ENCODE measurements at places on chromosomes 4 and X.

GRCh38 chr4:133588306-133588705 is 439.2 kb downstream of the PCDH10 start:
- DNase-seq = no peak

- DNase-seq = no peak
Observed at GRCh38 chr4:4758681-4759080, 100.8 kb upstream of the MSX1 start.

DNA sequence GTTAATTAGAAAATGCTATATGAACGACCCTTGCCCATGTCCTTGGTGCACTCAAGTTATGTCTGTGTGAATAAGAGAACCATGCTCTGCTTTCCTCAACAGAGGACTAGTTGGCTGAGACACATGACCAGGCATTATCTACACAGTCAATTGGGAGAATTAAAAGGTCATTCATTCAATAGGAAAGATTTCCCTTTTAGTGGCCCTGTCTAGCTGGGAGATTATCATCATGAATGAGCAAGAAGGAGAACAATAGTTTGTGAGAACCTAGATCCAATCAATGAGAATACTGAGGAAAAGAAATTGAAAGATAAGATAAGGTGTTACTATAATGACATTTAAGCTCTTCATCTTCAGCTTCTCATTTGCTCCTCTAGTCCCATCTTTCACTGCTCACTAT is 1033.4 kb upstream of the LCORL start:
- DNase-seq = no peak

DNA sequence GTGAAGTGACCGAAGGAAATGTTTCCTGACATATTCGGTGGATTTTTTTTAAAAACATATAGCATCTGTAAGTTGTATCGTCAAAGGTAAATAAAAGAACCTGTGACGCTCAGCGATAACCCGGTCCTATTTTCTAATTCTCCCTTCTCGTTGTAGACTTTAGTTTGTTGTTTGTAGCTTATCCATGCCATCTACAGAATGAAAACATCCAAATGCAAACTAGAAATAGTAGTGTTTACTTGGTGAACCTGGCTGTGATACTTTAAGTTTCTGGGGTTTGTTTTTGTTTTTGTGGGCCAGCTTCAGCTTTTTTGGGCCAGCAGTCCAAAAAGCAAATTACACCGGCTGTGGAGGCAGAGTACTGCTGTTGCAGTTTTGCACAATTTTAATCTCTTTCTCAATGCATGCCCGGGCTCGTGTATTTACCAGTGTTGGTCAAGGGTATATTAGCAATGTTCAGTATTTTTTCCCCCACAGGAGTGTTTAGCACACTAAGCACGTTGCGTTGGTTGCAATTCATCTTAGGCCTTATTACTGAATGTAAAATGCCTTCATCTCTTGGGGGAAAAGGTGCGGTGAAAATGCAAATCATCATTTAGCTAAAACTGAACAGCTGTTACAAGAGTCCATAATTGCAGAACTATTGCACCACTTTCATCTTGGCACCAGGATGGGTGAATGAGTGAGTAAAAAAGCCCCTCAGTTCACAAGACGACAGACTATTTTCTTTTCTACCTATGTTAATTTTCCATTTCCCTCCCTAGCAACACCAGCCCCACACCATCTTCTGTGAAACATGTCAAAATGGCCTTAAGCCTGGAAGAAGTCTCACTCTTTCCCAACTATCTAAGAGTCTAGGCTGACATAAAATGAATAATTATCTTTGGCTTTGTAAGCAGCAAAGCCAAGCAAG is 1.7 kb upstream of the CNOT6L start:
- no peak for DNase-seq

DNA sequence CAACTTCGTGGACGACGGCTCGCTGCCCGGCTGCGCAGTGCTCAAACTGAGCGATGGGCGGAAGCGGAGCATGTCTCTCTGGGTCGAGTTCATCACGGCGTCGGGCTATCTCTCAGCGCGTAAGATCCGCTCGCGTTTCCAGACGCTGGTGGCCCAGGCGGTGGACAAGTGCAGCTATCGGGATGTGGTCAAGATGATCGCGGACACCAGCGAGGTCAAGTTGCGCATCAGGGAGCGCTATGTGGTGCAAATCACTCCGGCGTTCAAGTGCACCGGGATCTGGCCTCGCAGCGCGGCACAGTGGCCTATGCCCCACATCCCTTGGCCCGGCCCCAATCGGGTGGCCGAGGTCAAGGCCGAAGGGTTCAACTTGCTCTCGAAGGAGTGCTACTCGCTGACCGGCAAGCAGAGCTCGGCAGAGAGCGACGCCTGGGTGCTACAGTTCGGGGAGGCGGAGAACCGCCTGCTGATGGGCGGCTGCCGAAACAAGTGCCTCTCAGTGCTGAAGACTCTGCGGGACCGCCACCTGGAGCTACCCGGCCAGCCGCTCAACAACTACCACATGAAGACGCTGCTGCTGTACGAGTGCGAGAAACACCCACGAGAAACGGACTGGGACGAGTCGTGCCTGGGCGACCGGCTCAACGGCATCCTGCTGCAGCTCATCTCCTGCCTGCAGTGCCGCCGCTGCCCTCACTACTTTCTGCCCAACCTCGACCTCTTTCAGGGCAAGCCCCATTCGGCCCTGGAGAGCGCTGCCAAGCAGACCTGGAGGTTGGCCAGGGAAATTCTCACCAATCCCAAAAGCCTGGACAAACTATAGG is 1.5 kb downstream of the MAB21L2 start:
- no peak for DNase-seq
